CD4-positive, alpha-beta T cell treated with Interleukin-17A for 4 hours (primary cell): ENCODE measurements at places on chromosomes 3 and 15.

- no peak for DNase-seq
Observed at GRCh38 chr15:59229015-59229414, 22.4 kb downstream of the LDHAL6B start.

DNA sequence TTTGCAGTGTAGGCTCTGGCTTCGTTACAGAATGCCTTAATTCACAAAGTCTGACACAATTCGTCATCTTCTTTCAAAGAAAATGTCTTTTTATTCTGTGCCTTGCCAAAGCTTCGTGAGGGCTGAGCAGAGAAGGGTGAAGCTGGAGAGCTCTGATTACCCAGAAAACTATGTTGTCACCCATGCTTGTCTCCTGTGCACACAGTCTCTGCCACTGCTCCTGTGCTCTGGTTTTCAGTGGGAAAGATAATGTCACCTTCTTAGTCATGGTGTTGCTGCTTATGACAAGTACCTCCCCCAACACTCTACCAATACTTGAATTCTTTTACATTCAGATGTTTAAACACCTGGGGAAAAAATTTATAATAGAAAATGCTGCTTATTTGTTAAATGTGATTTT is 509.2 kb upstream of the GRM7 start:
- DNase-seq, result no peak

DNA sequence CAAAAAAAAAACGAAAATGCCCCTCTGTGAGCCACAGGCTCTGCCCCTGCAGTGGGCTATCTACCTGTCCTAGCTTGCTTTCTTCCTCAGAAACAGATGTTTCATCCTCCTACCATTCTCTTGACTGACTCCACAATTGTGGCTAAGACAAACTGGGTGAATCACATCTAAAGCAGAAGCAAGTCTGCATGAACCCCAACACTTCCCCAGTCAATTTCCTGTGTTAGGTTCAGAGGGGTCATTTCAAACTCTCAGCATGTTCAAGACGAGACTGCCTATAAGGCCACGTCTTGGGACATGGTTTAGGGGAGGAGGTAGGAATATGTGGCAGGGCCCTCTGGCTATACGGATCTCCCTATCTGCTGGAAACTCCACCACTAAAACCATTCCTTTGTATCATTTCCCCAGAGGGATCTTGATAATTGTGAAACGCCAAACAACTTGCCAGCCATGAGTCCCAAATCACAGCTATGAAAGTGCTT is 28.6 kb upstream of the ANKDD1A start:
- DNase-seq, result peak; percentile 40

DNA sequence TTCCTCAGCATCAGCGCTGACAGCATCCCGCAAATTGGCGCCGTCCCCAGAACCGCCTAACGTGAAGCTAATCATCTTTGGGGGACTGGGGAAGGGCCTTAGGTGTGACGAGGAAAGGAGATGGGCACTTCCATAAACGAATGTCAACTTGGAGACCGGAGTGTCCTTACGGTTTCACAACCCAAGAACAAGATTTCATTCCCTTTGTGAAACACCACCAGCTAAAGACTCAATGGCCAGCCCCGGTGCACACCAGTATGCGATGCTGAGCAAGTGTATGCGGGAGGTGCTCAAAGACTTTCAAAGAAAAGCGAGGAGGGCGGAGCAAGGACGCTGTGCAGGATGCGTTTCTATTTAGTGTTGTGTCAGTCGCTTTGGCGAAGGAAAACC is 759 bp upstream of the TTBK2 start:
- DNase-seq, result peak; percentile 65

DNA sequence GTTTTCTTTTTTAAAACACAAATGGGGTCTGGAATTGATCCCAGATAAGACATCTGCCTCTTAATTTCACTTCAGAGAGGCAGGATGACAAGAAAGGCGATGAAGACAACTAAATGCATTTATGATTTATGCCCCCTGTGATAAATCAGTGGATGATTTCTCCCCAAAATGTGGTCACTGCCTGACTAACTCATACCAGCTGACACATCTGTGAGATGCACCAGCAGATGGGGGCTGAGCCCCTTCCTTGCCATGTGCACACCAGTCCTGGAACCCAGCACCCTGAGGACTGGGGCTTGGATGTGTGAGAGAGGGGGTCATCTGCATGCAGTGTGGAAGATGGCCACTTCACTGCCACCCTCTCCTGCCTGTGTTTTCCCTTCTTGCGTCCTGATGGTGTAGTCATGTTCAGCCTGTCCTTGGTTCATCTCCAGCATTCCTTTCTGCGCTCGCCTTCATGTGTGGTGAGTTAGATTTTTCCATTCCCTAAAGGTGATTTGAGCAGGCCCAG is 264.3 kb downstream of the LRTM1 start:
- DNase-seq, result no peak

DNA sequence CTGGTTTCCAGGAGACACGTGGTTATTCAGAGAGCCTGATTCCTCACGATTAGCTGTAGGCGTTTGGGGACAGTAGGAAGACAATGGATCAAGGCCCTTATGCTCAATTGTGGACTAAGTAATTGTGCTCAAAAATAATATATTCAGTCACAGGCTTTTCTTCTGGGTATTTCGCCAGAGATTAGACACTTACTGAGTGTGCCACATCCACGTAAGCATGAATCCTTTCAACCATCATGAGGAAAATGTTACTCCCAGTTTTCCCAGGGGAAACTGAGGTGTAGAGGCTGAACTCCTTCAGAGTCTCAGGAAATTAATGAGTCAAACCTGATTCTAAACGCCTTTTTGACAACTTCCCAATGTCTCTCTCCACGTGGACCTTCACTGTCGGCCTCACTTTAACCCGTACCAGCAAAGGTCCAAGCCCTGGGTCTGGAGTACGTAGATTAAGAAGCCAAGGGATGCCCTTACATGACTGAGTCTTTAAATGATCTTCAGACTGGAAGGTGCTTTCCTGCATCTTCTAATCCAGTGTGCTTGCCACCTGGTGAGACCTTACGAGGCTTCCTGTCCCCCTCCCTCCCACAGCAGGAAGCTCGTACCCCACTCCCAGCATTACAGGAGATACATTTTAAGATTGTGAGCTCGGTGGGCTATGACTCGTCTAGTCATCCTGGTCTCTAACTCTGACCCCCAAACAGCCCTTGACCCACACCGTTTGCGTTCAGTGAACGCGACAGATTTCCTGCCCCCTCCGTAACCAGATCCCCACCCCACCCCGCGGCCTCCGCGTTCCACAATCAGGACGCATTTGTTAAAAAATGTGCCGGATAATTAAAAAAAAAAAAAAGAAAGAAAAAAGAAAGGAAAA is 1.7 kb downstream of the PKM start:
- peak; percentile 54 for DNase-seq

DNA sequence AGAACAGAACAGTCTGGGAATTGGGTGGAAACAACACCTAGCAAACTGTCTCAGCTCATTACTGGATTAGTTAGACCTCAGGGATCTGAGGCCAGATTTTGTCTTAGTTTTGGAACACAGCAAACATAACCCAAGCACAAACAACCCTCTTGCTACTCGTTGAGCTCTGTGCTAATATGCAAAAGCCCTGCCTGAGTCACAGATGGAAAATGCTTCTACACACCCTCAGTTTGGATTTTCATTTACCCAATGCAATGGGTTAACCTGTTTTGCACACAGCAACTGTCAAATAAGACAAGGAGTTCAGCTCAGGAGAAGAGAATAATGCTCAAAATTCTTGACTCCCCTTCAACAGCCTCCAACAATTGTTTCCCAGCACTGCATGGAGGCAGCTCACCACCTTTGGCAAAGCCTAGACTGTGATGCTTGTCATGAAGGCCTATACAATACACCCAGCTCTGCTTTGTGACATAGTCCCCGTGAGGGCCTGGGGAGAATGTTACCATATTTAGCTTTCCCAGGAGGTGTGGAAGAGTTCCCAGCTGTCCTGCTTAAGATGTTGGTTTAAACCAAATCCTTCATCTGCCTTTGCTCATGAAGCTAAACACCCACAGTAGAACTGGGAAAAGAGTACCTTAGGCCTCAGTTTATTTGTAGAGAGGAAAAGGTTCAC is 68.9 kb upstream of the MNS1 start:
- DNase-seq, result no peak

DNA sequence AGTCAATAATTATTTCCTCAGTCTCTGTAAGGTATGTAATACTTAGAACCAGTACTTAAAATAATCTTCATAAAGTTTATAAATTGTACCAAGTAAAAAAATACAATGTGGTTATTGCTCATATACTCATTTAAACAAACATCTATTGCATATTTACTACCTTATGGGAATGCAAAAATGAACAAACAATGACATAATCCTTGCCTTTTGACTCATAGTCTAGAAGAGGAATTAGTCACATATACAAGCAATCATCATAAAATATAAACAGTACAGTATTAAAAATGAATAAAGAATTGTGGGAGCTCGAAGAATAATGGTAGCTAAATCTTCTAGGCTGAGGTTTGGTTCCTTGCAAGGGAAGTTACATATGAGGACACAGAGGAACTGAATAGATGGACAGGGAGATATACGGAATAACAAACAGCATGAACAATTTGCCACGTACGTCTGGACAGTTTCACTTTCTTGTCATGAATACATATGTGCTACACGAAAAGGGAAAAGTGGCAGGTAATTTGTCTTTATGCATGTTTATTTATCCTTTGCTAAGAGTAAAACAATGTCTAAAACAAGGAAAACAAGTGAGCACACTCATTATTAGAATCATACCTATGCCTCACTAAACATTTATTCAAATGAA is 17.2 kb downstream of the IMPG2 start:
- DNase-seq, result no peak

DNA sequence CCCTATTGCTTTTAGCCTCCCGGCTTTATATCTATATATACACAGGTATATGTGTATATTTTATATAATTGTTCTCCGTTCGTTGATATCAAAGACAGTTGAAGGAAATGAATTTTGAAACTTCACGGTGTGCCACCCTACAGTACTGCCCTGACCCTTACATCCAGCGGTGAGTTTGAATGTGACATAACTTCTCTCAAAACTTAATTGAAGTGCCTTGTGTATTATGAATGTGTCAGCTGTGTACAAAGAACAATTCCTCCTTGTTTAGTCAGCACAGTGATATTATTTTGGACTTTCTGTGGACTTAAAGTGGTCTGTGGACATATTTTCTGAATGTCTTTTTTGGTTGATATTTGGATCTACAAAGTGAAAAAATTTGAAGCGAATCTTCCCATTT is 220 bp downstream of the TP63 start:
- no peak for DNase-seq

- DNase-seq, result no peak
Observed at GRCh38 chr15:68114356-68114755, 60.2 kb downstream of the PIAS1 start.

DNA sequence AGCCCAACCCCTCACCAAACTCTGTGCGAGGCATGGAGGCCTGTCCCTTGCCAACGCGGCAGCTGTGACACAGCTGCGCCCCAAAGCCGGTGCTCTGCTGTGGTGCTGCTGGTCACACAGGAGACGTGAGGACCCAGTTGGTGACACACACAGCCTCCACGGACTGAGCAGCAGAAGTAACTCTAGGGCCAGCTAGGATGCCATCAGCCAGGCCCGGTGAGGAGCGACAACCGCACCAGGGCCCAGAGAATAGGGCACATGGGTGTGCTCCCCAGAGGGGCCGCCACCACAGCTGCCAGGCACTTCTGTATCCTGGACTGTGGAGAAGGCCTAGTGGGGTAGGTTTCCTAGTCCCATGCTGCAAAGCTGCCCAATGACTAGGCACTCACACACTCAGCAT is 10.7 kb downstream of the ZXDC start:
- DNase-seq, result no peak

DNA sequence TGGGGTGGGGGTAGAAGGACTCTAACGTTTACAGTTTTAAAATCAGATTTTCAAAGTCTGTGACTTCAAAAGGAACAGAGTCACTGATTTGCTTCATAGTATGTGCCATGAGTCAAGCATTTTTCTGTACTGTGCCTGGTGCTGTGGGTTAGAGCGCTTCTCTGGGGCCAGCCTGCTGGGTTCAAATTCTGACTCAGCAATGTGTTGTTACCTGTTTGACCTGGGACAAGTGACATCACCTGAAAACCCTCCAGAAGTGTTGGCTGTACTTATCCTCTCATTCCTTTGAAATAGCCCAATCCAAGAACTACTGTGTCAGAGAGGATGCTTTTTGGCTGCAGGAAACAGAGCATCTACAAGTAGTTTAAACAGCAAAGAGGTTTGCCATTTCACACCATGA is 101.7 kb downstream of the LSM3 start:
- DNase-seq, result no peak

DNA sequence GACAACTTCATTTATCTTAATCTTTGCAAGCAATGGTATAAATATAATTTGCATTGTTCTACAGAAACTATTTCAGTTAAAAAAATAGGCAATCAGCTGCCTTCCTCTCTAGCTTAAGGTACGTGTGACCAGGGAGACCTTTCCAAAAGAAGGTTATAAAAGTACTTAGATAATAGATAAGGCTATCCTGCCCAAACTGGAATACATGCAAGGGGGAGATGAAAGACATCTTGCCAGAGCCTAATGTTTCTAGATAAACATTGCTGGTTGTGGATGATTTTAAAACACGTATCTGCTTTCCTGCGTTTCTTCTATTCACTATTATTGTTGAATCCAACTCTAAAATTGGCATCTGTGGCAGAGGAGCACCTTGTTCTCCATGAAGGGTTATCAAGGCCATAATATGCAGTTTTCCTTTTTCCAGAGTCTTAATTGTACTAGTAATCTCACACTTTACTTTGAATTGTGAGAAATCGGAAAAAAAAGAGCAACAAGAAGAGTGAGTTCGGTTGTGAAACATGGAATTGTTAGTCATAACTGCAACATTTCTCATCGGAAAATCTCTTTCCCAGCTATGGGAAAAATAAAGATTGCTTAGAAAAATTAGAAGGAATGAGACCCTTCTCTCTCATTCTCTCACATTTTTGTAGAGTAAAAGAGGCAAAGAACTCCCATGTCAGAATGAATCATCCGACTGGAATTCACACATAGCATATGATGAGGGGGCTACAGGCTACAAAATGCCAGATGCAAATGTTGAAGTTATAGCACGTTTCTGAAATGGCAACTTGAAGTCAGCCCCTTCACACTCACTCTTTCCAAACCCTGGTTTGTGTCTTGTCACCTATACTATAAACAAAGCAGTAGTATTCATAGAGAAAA is 936.1 kb upstream of the NR2F2 start:
- DNase-seq, result no peak

GRCh38 chr3:69743975-69744906 is 5.0 kb downstream of the MITF start:
- DNase-seq, result no peak

GRCh38 chr3:46024131-46024530 is 3.2 kb downstream of the XCR1 start:
- no peak for DNase-seq

DNA sequence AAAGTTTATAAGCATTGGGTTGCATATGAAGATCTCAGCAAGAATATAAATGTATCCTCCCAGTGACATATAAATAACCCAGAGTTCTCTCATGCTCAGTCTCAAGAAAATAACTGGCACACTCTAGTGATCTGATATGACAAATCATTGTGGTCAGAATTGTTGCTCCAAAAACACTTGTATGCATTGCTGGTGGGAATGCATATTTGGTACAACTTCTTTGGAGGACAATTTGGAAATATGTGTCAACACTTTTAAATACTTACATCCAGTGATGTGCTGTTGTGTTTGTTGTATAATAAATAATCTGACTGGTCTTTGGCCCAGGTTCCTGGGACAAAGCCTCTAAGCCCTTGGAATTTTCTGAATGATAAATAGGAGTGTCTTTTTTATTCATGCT is 66.7 kb upstream of the STT3B start:
- DNase-seq, result no peak
